ENCODE measurements at places on chromosomes 5 and 9.

DNA sequence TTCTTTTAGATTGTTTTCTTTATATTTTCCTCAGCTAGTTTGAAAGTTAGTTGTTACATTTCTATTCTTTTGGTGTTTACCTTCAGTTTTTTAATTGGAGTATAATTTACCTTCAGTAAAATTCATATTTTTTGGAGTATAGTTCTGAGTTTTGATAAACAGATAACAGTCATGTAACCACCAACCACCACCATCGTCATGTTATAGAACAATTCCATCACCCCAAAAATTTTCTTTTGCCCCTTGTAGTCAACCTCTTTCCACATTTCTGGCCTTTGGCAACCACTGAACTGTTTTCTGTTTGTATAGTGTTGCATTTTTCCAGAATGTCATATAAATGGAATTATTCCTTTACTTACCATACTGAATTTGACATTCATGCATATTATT is 6.8 kb downstream of the RMI1 start:
- DNase-seq: no peak

- DNase-seq: no peak
These were observed 34.7 kb downstream of the LMNB1 start for GRCh38 chr5:126811515-126812198.

GRCh38 chr5:171924493-171925122 is 81.8 kb downstream of the FBXW11 start:
- DNase-seq: no peak

DNA sequence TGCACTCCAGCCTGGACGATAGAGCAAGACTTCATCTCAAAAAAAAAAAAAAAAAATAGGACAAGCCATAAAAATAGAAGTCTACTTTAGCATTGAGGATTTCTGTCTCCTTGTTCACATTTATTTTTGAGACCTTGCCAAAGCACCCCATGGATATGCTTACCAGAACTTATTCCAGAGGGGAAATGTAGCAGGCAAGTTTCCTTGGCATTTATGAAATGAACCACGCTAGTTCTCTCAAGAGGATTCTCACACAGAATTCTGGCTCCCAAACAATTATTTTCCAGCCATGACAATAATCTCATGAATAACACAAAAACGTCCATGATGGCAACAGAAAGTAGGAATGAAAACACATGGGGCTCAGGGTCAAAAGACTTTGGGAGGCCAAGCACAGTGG is 23.4 kb upstream of the GPX8 start:
- DNase-seq: no peak

- DNase-seq: no peak
These were observed 365.4 kb downstream of the ARL15 start for GRCh38 chr5:53944981-53945380.

DNA sequence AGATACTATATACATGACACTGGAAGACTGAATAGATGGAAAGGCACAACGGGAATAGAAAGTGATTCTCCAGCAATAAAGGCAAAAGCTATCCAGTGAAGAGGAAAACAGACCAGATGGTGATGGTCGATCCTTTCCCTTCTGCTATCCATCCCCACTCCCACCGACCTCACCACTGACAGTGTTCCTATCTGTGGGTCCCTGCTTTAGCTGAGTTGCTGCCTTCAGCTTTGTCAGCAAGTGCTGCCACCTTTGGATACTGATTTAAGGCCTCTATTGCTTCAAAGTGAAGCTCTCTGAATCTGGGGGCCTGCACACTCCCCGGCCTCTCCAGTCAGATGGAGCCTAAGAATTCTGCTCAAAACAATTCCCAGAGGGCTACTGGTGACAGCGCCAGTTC is 32.3 kb downstream of the EPB41L4A start:
- no peak for DNase-seq

DNA sequence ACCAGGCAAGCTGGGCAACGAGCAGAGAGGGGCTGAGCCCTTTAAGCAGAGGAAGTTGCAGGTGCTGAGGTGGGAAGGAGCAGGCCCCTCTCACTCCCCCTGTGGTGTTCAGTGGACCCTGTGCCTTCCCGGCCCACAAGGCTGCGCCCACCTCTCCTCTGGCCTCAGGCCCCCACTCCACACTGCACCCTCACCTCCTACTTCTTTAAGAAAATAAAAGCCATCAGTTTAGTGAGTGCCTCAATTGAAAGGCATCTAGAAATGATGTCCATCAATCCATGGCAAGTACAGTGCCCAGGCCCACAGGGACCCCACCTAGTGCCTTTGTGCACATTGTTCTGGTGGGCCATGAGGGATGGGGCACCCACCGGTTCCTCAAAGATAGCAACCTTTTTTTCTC is 158.0 kb downstream of the PAX5 start:
- no peak for DNase-seq

Measured in HuH-7 (cell line).